Activated gamma-delta T cell treated with Interleukin-2 at 50 U/mL for 16 hours (primary cell): ENCODE measurements at places on chromosomes 16 and 17.

DNA sequence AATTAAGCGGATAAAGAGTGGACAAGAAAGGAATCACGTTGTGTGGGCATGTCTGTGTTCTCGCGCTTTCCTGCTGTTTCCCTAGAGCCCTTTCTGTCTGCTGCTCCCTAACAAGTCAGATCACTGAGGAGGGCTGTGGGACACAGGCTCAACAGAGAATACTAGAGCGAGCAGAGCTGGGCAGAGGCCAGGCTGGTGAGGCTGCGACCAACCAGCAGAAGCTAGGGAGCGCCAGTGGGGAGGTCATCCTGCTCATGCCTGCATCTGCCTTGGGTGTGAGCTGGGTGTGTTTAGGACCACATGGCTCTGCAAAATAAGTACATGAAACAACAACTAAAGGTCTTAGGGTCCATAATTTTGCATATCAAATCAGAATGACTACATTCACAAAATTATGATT is 11.5 kb upstream of the FOXJ1 start:
- DNase-seq = no peak

- no peak for DNase-seq
Observed at GRCh38 chr16:71754108-71754507, 29.6 kb upstream of the PHLPP2 start.

- DNase-seq = no peak
Observed at GRCh38 chr16:6362321-6362720, 970.3 kb upstream of the RBFOX1 start.

DNA sequence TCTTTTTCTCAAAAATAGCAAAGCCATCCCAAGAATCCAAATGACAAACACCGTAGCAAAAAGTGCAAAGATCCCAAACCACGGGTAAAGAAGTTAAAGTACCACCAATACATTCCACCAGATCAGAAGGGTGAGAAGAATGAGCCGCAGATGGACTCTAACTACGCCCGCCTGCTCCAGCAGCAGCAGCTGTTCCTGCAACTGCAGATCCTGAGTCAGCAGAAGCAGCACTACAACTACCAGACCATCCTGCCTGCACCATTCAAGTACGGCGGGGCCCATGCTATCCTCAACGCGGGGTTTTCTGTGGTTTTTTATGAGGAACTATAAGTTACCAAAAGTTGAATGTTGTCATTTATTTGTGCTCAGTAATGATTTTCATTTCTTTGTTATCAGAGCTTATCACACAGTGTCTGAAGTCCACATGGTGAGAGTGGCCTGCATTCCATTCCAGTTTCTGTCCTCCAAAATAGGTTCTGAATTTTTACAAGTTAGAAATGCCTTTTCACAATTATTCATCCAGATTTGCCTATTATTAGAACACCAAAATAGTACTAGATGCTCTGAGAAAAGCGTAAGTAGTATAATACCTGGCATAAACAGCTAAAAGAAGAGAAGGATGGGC is 169.2 kb downstream of the MRTFB start:
- no peak for DNase-seq

GRCh38 chr16:30808146-30808545 is 21.1 kb upstream of the ZNF629 start:
- DNase-seq = no peak

DNA sequence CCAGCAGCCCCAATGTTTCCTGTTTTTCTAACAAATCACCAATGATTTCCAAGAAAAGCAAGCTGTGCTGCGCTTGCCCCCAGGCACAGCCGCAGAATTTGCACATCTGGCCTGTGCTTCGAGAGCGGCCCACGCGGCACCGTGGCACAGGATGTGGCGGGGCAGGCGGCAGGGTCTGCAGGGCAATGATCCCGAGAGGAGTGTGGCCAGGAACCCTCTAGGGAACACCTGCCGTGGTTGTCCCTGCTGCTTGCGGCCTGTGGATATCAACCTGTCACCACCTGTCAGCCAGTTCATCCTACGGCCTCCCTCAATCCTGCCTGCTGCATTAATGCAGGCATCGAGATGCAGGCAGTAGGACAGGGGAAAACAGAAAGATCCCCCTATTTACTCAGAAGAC is 24.0 kb downstream of the PIK3R5 start:
- peak; percentile 66 for DNase-seq

DNA sequence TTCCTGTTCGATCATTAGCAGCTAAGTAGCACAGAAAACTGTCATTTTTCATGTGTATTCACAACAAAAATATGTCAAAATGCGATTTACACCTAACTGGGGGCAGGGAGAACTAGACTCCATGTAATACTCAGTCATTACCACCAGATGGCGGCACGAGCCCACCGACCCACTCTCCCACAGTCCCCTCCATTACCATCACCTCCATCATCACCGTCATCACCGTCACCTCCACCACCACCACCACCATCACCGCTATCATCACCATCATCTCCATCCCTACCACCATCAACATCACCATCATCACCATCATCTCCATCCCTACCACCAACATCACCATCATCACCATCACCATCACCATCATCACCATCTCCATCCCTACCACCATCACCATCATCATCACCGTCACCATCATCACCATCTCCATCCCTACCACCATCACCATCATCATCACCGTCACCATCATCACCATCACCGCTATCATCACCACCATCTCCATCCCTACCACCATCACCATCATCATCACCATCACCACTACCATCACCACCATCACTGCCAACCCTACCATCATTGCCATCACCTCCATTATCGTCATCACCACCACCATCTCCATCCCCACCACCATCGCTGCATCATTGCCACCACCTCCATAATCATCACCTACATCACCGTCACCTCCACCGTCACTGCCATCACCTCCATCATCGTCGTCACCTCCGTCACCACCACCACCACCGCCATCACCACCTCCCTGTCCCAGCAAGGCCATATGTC is 14.4 kb downstream of the NDUFAF8 start:
- peak; percentile 51 for DNase-seq

DNA sequence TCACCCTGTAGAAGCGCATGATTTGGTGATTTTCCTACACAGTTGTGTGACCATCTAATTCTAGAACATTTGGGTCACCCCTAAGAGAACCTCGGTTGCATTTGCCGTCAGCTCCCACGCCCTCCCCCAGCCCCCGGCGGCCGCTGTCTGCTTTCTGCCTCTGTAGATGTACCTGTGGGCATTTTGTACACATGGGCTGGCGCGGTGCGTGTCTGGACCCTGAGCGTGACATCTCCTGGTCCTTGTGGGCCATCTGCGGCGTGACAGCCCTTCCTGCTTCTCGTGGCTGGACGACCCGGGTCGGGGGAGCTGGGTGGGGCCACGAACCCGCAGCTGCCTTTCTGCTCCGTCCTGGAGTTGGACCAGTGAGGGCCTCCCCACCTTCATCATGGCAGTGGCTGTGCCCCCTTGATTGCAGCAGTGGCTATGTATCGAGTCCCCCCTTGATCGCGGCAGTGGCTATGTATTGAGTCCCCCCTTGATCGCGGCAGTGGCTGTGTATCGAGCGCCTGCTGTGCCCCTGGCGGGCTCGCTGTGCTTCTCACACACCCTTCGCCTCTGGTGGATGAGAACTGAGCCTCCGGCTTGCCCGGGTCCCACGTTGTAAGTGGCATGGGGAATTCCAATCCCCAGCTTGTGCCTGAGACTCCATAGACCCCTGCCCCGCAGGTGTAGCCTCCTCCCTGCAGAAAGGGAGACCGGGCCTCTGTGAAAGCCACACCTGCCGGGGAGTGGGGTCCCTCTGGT is 24.1 kb downstream of the GSE1 start:
- no peak for DNase-seq

GRCh38 chr17:10058921-10059683 is 139.3 kb downstream of the GAS7 start:
- DNase-seq = no peak

GRCh38 chr17:82331345-82331939 is 2.1 kb downstream of the SECTM1 start:
- DNase-seq = no peak

DNA sequence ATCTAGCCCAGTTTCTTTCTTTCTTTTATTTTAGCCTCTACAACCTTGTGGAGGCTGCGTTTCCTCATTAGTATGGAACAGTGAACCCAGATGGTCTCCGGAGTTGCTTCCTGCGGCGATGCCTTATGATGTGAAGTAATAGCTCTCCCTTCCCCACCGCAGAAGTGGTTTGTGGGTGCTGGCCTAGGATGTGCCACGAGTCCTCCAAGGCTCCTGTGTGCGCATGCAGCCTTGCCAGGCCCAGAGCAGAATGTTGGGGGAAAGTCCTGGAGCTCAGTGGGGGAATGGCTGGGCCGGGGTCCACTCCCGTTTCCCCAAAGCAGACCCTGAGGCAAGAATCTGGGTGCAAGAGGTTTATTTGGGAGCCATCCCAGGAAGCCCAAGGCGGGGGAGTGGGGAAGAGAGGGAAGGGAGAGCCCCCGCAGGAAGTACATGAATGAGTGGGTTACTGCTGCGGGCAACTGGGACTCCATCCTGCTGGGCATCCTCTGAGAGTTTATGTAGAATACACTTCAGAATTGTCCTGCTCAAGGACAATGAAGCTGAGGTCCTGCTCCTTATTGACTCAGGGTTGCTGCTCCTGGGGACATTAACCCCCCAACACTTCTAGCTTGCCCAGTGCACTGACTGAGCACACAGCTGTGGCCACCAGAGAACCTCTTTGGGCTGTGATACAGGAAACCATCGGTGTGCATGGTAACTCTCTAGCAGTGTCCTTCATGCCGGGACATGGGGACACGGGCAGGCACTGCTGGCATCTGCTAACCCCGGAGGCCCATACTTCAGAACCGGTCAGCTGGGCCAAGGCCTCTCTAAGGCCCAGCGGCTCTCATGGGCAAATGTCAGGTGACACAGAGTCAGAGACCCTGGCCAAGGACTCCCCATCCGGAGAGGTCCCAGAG is 3.7 kb upstream of the HCRT start:
- no peak for DNase-seq

GRCh38 chr17:6064868-6065267 is 5.3 kb upstream of the WSCD1 start:
- DNase-seq = no peak

- DNase-seq = no peak
Observed at GRCh38 chr16:51418258-51418657, 267.2 kb upstream of the SALL1 start.

GRCh38 chr17:61276806-61277205 is 122.8 kb upstream of the TBX2 start:
- no peak for DNase-seq

- DNase-seq = no peak
Observed at GRCh38 chr17:7122381-7122780, 7.8 kb upstream of the ASGR2 start.

- no peak for DNase-seq
Observed at GRCh38 chr16:46801428-46802049, 29.4 kb downstream of the C16orf87 start.

DNA sequence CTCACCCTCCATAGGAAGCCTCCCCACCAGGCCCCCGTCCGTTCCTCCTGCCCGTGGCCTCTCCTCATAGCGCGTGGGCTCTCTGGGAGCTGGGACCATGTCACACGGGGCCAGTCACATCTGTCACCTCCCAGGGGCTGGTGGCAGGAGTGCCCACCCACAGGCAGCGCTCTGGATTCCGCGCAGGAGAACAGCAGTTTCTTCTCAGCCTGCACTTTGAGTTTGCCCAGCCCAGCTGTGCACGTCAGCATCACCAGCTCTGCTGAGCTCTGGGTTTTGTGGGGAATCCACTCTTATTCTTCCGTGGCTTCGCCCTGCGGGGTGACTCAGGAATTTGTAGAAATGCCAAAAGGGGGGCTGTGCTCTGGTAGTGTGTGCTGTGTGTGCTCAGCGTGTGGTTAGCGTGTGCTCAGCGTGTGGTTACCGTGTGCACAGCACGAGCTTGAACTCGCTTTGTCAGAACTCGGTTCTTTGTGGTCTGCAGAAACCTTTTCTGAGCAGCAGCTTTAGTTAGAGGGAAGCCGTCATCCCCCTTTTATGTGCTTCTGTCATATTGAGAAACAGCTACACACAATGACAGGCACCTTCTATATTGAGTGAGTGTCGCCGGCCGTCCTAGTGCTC is 3.2 kb downstream of the ACSF3 start:
- DNase-seq = peak; percentile 82

DNA sequence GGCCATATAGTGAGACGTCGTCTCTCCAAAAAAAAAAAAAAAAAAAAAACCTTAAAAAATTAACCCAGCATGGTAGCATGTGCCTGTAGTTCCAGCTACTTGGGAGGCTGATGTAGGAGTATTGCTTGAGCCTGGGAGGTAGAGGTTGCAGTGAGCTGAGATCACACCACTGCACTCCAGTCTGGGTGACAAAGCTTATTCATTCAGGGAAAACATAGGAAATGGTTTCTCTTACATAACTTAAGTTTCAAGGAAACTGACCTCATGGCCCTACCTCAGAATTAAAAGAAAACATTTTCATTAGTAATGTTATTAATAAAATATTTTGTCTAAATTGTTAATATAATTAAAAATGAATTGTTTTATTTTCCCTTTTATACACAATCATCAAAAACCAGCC is 31.4 kb downstream of the COG1 start:
- DNase-seq = no peak

GRCh38 chr16:85717393-85718152 is 28.8 kb upstream of the GINS2 start:
- peak; percentile 53 for DNase-seq

DNA sequence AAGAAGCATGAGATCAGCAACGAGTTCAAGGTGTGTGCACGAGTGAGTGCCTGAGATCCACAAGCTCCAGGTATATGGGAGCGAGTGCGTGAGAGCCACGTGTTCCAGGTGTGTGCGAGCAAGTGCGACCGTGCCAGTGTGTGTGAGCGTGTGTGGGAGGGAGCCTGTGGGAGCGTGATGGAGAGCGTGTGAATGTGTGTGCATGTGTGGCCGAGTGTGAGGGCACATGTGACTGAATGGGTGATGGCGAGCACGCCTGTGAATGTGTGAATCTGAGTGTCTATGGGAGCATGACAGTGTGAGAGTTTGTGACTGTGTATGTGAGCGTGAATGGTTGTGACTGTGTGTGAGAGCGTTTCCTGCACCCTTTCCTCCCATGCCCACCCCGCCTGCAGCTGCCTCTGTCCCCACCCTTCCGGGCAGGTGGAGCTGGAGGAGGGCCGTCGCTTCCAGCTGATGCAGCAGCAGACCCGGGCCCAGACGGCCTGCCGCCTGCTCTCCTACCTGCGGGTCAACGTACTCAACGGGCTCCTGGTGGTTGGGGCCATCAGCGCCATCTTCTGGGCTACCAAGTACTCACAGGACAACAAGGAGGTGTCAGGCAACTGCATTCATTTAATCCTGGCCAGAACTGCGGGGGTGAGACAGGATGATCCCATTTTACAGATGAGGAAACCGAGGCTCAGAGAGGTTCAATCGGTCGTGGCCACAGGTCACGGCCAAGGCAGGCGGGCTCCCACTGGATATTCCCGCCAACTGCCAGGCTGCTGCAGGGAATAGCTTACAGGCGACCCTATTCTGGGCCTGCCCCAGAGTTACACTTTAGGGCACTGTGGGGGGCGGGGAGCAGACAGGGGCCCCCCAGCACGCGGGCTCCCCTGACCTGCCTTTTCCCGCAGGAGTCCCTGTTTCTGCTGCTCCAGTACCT is 3.7 kb downstream of the TMC8 start:
- peak; percentile 78 for DNase-seq

GRCh38 chr17:14730821-14731220 is 429.9 kb downstream of the HS3ST3B1 start:
- DNase-seq = no peak

- no peak for DNase-seq
Observed at GRCh38 chr16:50183316-50183715, 30.2 kb downstream of the TENT4B start.
